Hindlimb muscle (tissue), 1 donor: ENCODE measurements at places on chromosomes 7 and 10.

DNA sequence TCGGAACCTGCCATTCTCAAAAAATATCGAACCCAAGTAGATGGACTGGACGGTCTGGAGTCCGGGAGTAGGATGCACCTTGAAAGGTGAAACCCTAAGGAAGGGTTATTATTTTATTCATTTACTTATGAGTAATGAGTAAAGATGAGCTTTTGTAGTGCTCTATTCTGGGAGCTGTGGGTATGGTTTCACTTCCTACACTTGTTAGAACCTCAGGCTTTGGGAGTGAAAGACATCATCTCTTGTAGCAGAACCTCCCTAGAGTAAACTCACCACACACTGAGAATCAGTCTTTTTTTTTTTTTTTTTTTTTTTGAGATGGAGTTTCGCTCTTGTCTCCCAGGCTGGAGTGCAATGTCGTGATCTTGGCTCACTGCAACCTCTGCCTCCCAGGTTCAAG, 389.4 kb upstream of the AUTS2 start:
- DNase-seq, result no peak

- DNase-seq, result no peak
These were observed 136.4 kb upstream of the ASAH2 start for GRCh38 chr10:50387732-50388073.

GRCh38 chr7:51217804-51218203, 98.8 kb downstream of the COBL start:
- no peak for DNase-seq

DNA sequence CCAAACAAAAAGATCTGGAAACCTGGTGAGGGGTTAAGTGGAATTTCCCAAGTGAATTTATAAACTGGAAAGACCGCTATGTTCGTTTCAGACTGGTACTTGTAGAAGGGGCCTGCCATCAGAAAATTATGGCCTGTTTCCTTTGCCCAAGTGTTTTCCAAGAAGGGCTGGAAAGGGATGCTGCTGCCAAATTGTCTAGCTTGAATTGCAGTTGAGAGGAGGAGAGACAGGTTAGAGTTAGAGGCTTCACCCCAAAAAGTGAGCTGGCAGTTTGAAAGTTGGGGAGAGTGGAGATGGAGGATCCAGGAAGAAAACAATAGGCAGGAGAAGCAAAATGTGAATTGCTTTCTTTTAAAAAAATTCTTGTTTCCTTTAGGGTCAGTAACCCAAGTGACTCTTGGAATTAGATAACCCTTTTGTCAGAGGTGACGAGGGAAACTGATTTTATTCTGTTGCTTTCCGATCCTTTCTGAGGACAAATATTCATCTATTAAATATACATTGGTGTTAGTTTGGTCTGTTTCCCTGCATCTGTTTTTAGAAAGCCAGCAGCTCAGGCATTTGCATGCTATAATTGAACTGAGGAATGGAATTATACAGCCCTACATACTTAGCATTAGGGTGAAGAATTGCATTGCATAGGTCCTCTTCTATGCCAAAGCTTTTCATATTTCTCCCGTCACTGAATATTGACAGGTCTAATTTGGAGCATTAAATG, 82.5 kb upstream of the PRR15 start:
- DNase-seq, result no peak
